Stimulated activated CD4-positive, alpha-beta T cell treated with anti-CD3 and anti-CD28 coated beads, Interleukin-1b, Interleukin-23, amount 100 ng/mL, for 4 hours (primary cell): ENCODE measurements at places on chromosomes 2 and 18.

GRCh38 chr18:76978616-76979015 lies 154.0 kb downstream of the MBP start:
- DNase-seq, result no peak

DNA sequence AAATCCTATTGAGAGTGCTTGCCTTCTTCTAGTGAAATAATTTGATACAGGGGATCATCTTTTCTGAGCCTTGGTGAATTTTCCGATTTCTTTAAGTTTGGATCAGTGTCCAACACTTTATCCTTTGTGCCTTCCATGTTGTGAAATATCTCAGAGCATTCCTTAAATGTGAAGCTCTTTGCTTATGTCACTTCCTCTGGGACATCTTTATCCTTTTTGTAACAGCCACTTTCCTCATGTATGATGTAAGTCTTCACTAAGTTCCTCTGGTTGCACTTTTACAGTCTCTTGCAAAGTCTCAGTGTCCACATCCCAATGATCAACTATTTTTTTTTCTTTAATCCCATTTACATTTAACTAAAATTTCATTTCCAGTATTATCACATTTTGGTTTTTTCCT lies 254.2 kb downstream of the EN1 start:
- no peak for DNase-seq

DNA sequence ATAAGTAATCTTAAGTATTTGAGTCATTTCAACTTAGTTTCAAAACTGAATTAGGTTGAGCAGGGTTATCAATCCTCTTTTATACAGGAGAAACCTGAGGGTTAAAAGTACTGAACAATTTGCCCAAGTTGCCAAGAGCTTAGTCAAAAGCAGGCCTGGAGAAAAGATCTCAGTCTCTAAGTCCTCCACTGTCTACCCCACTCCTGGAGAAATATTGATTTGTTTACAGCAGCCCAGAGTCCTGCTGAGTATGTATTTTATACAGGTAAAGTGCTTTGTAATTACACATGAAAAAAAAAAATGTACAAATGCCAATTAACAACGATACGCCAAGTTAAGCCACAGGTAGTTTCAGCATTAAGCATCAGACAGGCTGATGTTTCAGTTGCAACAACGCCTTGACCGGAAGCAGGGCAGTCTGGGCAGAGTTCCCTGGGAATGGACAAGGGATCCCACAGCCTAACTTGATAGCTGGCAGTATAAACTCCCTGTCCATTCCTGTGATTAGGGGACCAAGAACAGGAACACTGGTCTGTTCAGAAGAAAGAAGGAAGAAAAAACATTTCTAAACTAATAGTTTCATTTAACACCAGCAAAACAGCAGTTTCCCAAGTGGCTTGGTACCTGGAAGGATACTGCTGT lies 132.9 kb downstream of the MYO5B start:
- DNase-seq, result no peak

DNA sequence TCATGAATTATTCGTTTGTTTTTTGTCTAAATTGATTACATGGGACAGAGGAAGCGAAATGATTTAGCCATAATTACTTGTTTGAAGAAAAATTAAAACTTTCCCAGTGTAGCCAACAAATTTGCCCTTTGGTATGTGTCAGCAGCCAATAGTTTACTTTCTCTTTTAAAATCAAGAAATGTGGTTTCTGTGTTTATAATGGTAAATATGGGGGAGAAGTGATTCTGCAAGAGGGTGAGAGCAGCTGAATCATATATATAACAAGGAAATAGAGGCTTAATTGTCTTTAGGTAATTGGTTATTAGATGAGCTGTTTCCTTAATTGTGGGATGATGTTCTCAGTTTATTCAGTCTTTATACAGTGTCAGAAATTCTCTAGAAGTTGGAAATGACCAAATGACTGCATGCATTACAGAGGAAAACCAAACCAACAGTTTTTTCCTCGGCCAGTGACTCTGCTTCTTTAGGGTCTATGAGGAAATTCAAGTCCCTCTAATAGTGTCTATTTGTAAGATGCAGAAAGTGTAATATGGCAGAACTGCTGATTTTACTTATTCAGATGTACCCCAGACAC lies 132.9 kb downstream of the AGPS start:
- DNase-seq, result no peak

- no peak for DNase-seq
Measured at GRCh38 chr2:177799531-177799930, 273.0 kb downstream of the PDE11A start.
